ENCODE measurements at places on chromosomes 7 and 10.

DNA sequence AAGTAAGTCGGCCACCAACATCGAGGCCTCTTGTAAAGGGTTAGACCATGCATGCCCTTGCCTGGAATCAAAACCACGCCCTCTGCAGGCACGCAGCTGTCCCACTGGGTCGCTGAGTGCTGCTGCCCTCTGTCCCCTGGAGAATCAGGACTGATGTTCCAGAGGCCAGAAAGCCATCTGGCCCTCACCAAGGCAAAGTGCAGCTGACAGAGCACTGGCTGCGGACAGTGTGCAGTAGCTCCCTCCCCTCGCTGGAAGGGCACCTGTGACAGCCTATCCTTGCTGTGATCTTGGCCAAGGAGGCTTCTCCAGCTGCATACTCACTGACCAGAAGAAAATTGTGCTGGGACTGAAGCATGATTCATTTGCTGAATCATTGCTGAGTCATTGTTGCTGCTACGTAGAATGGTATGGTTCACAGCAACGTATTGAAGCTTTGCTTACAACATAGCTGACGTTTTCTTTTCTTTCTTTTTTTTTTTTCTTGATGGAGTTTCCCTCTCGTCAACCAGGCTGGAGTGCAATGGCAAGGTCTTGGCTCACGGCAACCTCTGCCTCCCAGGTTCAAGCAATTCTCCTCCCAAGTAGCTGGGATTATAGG, 30.4 kb downstream of the DDC start:
- peak; percentile 96 for DNase-seq

DNA sequence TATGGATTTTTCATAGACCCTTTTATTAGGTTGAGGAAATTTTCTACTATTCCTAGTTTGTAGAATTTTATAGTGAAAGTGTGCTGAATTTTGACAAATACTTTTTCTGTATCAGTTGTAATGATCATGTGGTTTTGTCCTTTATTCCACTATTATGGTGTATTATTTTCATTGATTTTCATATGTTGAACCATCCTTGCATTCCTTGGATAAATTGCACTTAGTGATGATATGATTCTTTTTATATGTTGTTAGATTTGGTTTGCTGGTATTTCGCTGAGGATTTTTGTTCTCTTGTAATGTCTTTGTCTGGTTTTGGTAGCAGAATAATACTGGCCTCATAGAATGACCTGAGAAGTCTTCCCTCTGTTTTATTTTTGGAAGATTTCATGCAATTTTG, 140.6 kb upstream of the CDK6 start:
- DNase-seq: no peak

DNA sequence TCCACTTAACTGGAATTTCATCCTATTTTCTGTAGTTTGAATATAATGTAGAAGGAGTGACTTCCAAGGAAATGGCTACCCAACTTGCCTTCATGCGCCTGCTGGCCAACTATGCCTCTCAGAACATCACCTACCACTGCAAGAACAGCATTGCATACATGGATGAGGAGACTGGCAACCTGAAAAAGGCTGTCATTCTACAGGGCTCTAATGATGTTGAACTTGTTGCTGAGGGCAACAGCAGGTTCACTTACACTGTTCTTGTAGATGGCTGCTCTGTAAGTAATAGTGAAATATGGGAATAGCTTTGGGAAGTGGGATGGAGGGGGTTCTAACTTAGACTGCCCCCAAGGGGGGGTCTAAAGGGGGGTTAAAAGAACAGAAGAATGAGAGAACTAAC, 34.5 kb downstream of the COL1A2 start:
- no peak for DNase-seq

- DNase-seq: peak; percentile 25
Observed at GRCh38 chr7:106329408-106329807, 44.6 kb upstream of the NAMPT start.

DNA sequence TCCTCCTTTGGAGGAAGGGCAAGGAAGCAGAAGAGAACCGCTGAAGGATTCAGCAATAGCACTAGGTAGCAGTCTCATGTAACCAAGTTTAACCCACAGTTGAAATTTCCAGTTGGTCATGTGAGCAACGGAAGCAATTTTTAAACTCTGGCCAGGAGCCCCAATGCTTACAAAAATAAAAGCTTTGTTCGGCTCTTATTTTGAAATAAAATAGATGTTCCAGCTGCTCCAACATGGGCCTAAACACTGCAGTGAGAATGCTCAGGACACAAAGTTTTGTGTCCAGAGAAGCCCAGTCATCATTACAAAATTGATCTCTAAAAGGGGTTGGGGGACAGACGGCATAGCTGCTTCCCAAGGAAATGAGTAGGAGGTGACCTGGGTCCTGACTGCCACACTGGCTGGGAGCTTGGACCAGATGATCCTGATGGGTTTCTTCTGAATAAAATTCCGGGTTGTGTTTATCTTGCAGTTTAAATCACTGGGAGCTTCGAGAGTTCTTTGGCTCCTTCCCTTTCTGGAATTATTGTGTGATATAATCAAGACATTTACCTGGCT, 452 bp upstream of the TMEM140 start:
- DNase-seq: peak; percentile 25

GRCh38 chr7:13717031-13717430, 272.4 kb downstream of the ETV1 start:
- no peak for DNase-seq

DNA sequence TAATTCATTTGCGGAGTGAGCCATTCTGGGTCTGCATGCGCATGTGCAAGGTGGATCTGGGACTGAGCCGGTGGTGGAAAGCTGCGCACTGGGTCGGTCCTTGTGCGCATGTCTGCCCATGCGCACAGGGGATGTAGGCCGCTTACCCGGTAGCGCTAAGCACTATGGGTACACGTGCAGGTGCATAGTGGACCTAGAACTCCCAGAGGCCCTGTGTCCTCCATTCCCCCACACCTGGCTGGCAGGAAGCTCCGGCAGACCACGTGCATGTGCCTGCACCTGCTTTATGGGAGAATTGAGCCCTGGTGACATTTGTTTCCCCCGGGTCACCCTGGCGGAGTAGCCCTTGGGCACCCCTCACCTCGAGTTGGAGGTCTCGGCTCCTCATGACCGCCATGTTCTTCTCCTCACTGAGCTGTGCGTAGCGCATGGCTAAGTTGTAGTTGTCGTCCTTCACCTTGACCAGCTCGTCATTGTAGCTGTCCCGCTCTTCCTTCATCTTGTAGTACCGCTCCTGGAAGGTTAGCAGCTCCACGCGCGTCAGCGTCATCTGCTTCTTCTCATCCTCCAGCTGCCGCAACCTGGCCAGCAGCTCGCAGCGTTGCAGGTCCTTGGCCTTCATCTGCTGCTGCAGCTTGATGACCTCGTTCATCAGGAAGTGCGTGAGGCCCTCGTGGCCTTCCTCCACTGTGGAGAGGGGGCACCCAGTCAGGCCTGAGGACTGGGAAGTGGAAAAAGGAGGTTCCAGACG, 99.6 kb downstream of the CARD11 start:
- no peak for DNase-seq

- DNase-seq: no peak
Observed at GRCh38 chr7:156993021-156993924, 17.2 kb downstream of the MNX1 start.

- no peak for DNase-seq
Observed at GRCh38 chr10:99841746-99842145, 59.3 kb downstream of the ABCC2 start.

DNA sequence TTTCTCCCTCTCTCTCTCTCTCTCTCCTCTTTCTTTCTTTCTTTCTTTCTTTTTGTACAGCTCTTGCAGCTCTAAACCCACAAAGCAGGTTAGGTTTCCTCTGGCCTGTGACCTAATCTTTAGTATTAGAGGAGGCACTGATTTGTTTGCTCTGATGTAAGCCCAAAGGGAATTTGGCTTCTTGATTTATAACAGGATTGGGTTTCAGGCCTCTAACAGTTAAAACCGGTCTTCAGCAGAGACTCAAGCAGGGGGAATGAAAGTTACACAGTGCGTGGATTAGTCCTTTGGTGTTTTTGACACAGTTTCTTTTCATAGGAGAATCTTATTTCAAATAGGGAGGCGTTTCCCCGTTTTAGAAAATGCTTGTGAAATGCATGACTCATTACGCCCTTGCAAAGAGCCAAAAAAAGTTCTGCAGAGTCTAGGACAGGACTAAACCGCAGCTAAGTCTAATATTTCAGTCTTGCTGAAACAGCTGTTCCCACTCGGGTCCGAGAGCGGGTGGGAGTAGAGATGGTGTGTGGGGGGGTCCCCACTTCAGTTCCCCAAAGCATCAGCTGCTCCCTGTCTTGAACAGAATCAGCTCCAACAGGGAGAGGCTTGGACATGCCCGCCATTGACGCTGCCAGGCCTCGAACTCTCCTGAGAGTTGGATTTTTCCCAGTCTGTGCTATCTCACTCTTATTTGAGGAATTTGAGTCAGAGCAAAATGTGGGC, 296.5 kb upstream of the PITRM1 start:
- peak; percentile 93 for DNase-seq

DNA sequence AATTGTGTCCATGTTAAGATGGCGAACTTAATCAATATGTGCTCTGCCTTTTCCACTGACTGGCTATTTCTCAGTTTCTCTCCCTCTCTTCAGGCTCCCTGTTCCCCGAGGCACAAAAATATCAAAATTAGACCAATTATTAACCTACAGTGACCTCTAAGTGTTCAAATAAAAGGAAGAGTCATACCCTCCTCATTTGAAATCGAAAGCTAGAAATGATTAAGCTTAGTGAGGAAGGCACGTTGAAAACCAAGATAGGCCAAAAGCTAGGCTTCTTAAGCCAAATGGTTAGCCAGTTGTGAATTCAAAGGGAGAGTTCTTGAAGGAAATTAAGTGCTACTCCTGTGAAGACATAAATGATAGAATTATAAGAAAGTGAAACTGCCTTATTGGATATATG, 81.1 kb upstream of the MBL2 start:
- no peak for DNase-seq

DNA sequence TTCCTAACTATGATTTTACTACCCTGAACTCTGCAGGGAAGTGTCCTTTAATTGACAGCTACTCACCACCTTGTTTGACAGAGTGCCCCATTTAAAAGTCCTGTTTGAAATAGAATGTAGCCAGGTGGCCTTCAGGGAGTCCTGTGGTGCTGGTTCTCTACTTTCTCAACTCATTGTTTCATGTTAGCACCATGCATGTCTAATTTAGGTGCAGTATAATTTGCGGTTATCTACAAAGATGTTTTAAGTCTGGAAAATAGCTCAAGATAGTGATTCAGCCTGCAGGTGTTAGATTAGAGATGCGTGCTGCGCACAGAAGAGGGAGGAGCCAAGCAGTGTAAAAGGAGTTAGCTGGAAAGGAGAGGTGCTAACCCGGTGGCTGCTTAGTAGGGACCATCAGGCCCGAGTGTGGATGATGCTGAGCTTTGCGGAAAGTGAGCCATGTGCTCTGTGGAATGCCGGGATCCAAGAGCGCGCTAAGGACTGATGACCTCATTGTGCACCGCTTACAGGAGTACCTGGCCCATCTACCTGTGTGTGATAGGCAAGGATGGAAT, 1.2 kb downstream of the CCM2 start:
- no peak for DNase-seq

- no peak for DNase-seq
Observed at GRCh38 chr10:77001206-77001605, 636.4 kb downstream of the KCNMA1 start.

GRCh38 chr10:70579234-70580002, 23.1 kb downstream of the PRF1 start:
- DNase-seq: no peak

DNA sequence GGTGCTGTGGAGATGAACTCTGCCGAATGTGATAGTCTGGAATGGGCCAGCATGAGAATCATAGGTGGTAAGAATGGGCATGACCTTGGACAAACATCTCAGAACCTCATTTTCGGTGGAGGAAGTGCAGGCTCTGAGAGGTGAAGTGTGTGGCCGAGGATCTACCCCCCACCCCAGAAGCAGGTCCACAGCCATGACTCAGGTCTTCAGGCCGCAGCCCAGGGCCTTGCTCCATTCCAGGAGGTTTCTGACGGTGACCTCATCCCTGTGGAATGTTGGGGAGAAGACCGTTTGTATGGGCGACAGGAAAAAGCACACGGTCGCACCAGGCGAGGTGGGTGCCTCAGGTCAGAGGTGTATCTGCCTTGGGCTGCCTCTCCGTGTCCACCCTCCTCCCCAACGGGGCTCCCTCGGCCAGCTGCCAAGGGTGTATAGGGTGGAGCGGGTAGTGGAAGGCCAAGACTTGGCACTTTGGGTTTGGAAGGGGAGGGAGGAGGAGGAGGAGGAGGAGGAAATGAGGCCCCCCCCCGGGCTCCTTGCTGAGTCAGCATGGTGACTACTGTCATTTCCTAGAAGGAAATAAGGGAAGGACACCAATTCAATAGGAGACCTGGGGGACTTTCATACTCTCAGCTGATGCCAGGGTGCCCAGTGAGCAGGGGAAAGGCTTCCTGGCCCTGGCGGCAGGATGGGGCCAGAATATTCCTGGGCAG, 168.0 kb upstream of the RHEB start:
- DNase-seq: peak; percentile 99

- DNase-seq: no peak
Observed at GRCh38 chr10:91709394-91709798, 76.5 kb upstream of the PPP1R3C start.

- DNase-seq: peak; percentile 50
Observed at GRCh38 chr7:17559388-17559787, 260.9 kb downstream of the AHR start.

DNA sequence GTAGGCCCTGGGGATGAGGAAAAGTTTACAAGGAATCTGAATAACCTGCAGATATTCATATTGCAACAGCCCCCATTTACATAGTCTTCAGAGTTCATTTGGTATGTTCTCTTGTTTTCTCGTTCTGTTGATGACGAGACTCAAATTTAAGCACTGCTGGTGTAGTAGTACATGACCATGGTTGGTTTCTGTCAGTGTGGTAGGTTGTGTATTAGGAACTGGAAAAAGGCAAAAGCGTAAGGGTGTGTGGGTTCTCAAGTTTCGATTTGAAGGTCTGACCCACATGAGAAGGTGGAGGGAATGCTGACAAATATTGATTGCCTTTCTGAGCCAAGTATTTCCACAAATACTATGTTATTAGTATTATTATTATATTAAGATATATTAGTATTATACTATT, 151.7 kb downstream of the AUTS2 start:
- DNase-seq: no peak

- peak; percentile 76 for DNase-seq
Observed at GRCh38 chr10:88991161-88991898, 732 bp downstream of the FAS start.

GRCh38 chr10:98971464-98971863, 264.2 kb downstream of the HPSE2 start:
- DNase-seq: no peak

GRCh38 chr7:42693722-42694121, 218.1 kb downstream of the C7orf25 start:
- DNase-seq: no peak

GRCh38 chr10:32060347-32060746, 4.1 kb upstream of the KIF5B start:
- no peak for DNase-seq

GRCh38 chr7:155007947-155008346, 5.0 kb upstream of the PAXIP1 start:
- DNase-seq: peak; percentile 19
